ENCODE measurements at places on chromosomes 1 and 21.

DNA sequence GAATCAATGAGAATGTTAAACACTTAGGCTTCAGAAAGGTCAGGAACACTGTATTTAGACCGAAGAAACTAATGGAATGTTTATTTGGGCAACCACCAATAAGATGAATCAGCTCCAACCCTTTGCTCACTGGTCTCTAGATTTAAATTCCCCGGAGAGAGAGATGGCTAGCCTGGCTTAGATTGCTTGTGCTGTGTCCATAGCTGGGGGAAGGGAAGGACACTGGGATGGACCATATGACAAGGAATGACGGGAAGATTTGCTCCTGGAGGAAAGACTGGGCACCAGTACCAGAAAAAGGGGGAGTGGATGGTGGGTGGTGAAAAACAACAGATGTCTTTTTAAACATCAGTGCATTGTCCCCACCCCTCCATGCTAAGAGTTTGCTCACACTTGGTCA is 426.6 kb downstream of the DUSP10 start:
- no peak for DNase-seq

DNA sequence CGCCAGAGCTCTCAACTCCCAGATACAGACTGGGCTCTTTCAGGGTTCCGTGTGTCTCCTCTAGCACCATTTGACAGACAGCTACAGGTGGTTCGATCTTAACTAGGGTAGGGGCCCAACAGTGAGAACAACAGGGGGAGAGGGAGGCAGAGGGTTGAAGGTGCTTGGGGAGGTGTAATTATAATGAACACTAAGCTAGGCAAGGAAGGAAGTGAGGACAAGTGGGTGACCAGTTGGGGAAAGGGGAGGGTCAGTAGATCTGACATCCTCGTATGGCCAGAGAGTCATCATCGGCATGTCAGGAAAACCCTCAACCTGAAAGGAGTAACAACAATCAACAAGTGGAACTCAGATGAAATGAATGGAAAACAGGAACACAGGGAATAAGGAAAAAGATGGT is 22.8 kb downstream of the GLIS1 start:
- DNase-seq: no peak

- no peak for DNase-seq
These were observed 23.4 kb downstream of the LDLRAP1 start for GRCh38 chr1:25566730-25567341.

GRCh38 chr21:44525391-44526095 is 14.5 kb downstream of the KRTAP10-1 start:
- DNase-seq: no peak

DNA sequence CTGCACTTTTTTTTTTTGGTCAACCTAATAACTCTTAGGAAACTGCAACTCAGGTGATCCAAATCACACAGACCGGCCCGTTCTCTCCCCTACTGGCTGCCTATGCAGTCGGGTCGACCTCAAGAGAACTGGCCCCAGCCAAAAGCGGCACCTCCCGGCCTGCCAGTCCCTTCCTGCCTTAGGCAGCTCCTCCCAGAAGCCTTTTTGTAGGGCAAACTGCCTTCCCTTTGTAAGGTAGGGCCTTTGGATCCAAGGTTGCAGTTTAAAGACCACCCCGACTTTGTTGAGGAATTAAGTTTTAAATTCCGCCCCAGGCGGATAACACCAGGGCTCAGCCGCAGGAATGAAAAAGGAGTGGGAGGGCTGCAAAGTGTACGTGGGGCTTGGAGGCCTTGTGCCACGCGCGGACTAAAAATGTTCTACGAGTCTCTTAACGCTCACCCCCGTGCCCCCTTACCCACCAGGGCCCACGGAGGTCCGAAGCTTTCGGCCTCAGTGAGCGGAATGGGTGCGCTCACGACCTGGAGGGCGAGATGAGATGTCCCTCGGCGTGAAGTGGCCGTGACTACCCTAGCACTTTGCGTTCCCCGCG is 642 bp upstream of the ST3GAL3 start:
- no peak for DNase-seq

DNA sequence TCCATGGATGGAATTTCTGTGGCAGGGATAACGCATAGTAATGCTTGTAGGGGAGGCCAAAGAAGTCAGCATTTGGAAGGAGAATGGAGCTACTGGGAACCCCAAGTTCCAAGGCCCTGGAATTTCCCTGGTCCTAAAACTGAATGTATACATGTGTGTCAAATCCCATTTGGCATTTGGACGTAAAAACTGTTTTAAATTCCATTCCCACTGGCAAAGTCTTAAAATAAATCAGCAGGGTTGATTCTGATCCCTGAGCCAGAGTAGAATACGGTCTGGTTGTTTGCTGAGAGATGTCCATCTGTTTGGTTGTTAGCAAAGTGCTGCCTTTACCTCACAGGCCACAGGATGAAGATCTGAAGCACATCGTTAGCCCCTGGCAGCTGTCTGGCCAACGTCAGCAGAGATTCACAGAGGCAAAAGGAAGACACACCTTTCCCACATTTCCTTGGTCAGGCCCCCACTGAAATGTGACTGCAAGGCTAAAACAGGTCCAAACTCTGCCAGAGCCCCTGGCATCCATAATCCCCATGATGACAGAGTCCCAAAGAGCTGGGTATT is 62.2 kb downstream of the GORAB start:
- DNase-seq: no peak

- peak; percentile 42 for DNase-seq
These were observed 46.7 kb downstream of the PHC2 start for GRCh38 chr1:33384040-33384812.
